Natural killer cell (primary cell): ENCODE measurements at places on chromosomes 4 and X.

DNA sequence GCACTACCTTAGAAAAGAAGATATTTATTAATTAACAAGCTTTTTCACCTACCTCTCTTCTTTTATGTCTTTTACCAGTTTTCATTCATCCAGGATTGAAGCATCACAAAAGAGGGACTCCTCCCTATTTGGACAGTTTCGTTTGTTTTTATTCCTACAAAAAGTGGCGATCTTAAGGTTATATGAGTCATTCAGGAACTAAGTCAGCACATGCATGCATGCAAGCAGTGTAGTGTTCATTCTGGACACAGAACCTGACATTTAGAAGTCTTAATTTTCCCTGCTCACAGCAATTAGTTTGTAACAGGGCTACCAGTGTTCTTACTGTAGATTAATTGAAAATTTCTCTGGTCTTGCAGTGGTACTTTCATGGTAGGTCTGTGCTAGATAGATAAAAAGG, 47.9 kb upstream of the QRFPR start:
- DNase-seq, result no peak

DNA sequence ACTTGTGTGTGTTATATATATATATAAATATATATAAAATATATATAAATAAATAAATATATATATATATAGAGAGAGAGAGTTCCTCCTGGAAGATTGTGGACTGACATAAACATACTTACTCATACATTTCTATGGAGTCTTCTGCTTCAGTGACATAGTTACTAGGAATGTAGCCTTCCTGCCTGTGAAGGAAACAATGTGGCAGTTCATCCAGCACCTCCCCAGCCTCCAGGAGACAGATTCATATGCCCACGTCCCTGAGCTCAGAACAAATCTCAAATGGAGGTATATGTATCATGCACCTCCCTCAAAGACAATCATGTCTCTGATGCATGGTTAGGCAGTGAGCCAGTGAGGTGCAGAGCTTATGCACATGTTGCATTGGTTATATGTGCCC, 11.4 kb upstream of the TIMM8A start:
- no peak for DNase-seq

GRCh38 chr4:173434231-173434630, 35.3 kb upstream of the SCRG1 start:
- no peak for DNase-seq

DNA sequence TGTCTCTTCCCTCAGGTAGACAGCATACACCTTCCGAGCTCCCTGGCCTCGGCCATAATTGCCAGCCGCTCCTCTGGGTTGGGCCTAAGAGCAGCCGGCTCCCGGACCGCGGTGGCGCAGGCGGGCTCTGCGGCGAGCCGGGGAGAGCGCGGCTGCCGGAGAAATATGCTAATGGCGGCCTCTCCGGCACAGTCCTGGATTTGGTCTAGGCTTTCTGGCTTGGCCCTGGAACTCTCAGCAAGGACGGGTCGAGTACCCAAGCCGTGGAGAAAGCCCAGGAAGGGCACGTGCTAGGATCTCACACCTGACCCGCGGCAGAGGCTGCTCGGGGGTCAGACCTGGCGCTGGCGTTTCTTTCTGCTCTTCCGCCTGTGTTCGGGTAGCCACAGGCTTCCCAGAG, 18.6 kb upstream of the ZIC3 start:
- no peak for DNase-seq
